ENCODE measurements at places on chromosomes 12 and 14. TPM values are rescaled to one million over a fixed set of nuclear protein-coding genes. Genes with fewer than 3 reads are reported as not detected.

The ACSM4 gene
- not detected for total RNA-seq

The BICDL1 gene
- total RNA-seq, result 24.7 TPM

The GLI1 gene
- 7.1 TPM for total RNA-seq

The WIF1 gene
- total RNA-seq, result 284 TPM

The P3H3 gene
- 97.3 TPM for total RNA-seq

The EIF2S3B gene
- total RNA-seq, result 0.55 TPM

The CPNE6 gene
- total RNA-seq, result 5.9 TPM

The ARHGEF25 gene
- 53.5 TPM for total RNA-seq

The LRR1 gene
- total RNA-seq, result 9.2 TPM

The EP400 gene
- total RNA-seq, result 44.3 TPM

The CRIP1 gene
- total RNA-seq, result 18.5 TPM

The SYNDIG1L gene
- total RNA-seq, result 0.60 TPM

The ABCB9 gene
- total RNA-seq, result 16.9 TPM

The HOXC5 gene
- not detected for total RNA-seq

The MYF6 gene
- 19.2 TPM for total RNA-seq

The ESRRB gene
- 4.3 TPM for total RNA-seq

The ZNF740 gene
- 32.8 TPM for total RNA-seq

The GALNT16 gene
- 20.3 TPM for total RNA-seq

The RNASE7 gene
- 0.55 TPM for total RNA-seq

The ANKRD33 gene
- 4.2 TPM for total RNA-seq

The OR4E2 gene
- not detected for total RNA-seq

The CORO1C gene
- 127 TPM for total RNA-seq

The CYP27B1 gene
- 1.6 TPM for total RNA-seq

The PLA2G1B gene
- total RNA-seq, result not detected

The RNU4-1 gene
- under 0.01 TPM for total RNA-seq

The CHGA gene
- 23.0 TPM for total RNA-seq

The MAGOHB gene
- total RNA-seq, result 39.0 TPM

The KITLG gene
- total RNA-seq, result 38.0 TPM

The RAD51AP1 gene
- total RNA-seq, result 21.4 TPM

The TMEM253 gene
- total RNA-seq, result not detected

The EEA1 gene
- total RNA-seq, result 31.1 TPM

The PTPRB gene
- total RNA-seq, result 29.7 TPM

The DPPA3 gene
- not detected for total RNA-seq

The HCAR3 gene
- 2.1 TPM for total RNA-seq

The GLT1D1 gene
- 8.6 TPM for total RNA-seq

The TDRD9 gene
- 11.0 TPM for total RNA-seq

The CCDC184 gene
- total RNA-seq, result 4.4 TPM

The P2RX2 gene
- not detected for total RNA-seq

The TRPV4 gene
- 1.4 TPM for total RNA-seq

The NEUROD4 gene
- 367 TPM for total RNA-seq

The PRH1 gene
- total RNA-seq, result 117 TPM

The CMA1 gene
- total RNA-seq, result not detected

The SLC5A8 gene
- total RNA-seq, result 1.9 TPM

The OTX2 gene
- 538 TPM for total RNA-seq

The KRT79 gene
- total RNA-seq, result 0.66 TPM

The AGAP2 gene
- 7.3 TPM for total RNA-seq

The SNAPC1 gene
- 9.2 TPM for total RNA-seq

The FAM222A gene
- 25.1 TPM for total RNA-seq

The RABGGTA gene
- total RNA-seq, result 26.6 TPM

The SMIM41 gene
- not detected for total RNA-seq

The STAT6 gene
- 49.9 TPM for total RNA-seq

The FBLN5 gene
- total RNA-seq, result 69.1 TPM

The CCDC88C gene
- total RNA-seq, result 32.2 TPM

The KRT73 gene
- total RNA-seq, result not detected

The VRTN gene
- not detected for total RNA-seq

The LGALS3 gene
- total RNA-seq, result 86.0 TPM

The HHIPL1 gene
- 11.6 TPM for total RNA-seq
